H4 (cell line): ENCODE measurements at places on chromosomes 6 and 20.
A peak's percentile ranks its signal among the peaks of the same experiment; 100 is the strongest.

DNA sequence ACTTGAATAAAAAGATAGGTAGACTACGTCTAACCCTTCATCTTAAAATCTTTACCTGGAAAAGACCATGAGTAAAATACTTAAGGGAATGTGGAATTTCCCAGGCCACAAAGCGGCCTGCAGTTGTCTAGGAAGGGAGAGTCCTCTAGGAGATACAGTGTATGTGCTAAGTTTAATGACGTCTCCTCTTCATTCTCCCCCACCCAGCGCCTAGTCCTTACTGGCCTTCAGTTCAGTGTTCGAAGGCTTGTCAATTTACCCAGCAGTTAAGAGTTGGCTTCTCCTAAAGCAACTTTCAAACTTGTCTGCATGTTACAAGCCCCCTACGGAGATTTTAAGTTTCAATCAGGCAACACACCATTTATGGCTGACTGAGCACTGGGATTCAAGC, 35.2 kb downstream of the HFE start:
- peak; percentile 31 for DNase-seq

GRCh38 chr20:25706793-25707192, 10.1 kb upstream of the ZNF337 start:
- no peak for DNase-seq

- DNase-seq = no peak
Measured at GRCh38 chr6:37433657-37434271, 743 bp downstream of the CMTR1 start.

DNA sequence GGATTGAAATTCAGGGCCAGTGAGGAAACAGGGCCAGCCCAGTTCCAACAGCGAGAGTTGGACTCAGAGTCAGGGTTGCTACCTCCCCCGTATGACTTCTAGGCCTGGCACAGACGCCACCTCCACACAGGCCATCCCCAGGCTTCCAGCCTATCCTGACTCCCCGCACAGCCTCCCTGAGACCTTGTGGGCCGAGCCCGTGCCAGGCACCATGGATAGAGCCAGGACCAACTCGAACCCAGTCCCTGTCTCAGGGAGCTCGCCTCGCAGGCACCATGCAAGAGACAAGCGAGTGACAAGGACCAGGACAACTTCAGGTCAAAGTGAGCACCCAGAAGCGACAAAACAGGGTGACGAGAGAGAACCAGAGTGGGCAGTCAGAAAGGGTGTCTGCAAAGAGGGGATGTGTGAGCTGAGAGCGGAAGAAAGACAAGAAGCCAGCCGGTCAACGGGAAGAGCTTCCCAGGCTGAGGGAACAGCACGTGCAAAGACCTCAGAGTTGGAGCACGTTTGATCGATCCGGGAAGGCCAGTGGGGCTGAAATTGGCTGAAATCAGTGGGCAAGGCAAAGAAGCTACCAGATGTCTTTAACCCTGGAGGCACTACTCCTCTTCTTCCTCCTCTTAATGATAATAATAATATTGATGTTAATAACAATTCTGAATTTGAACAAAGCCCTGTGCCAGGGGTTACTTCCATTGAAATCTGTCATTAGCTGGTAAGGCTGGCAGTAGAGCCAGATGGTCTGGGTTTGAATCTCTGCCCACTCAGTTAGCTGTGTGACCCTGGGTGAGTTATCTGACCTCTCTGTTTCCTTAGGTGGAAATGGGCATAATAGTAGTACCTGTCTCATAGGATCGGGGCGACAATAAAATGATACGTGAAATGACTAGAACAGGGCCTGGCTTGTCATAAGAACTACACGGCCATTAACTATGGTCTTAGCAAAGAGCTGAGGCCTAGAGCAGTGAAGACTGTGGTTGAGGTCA, 45.0 kb downstream of the KIAA1755 start:
- DNase-seq = no peak

GRCh38 chr20:54290636-54291035, 82.7 kb downstream of the PFDN4 start:
- DNase-seq = peak; percentile 47

- DNase-seq = no peak
Measured at GRCh38 chr20:52076164-52076563, 115.4 kb downstream of the ZFP64 start.
